Upper lobe of left lung (tissue), 6 donors: ENCODE measurements at places on chromosomes 16 and 17.

DNA sequence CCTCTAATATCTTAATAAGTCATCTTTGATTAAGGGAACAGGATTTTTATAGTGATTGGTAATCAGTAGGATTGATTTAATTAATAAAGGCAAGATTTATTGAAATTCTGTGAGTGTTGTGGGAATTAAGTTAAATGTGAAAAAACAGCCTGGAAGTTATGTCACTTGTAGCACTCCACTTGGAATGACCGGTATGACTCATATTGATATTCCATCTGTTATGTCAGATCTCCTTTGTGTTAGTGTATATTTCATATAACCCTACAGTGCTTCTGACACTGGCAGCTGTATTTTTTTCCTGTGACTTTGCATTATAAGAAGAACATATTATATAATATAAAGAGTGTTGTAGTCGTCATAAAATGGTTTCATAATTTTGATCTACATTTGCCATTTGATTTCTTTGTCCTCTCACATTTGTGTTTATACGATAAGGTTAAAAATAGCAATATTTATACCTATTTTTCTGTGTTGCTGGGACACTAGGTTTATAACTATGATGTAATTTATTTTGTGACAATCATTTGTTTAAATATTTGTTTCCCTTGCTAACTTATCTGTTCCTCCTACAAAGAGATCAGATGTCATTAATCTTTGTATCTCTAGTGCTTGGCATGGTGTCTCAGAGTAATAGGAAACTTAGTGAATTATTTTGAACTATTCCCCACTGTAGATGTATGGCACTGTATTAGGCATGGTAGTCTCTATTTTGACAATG is 249.0 kb downstream of the BCAS3 start:
- DNase-seq = no peak

DNA sequence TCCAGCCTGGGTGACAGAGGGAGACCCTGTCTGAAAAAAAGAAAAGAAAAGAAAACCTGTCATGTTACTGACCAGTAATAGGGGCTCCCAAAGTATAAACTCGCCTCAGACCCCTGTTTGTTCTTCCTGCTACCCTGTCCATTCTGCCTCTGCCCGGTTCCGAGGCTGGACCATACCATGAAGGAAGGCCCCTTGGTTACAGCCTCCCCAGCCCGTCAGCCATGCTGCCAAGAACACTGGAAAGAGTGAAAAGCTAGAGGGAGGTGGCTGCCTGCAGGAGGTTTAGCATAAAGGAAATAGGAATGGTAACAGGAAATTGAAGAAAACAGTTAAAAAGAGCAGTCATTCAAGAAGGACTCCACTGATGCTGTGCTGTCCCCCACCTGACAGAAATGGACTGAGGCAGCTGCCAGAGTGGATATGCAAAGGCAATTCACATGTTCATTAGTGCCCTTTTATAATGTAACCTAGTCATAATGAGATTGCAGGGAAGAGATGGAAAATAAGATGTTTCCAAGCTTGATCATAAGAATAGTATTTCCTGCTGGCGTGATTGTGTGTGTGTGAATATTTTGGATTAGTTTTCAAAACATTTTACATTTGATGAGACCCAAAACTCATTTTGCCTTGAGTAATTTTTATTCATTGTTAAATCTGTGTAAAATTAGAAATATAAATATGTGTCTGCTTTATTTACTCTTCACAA is 102.6 kb downstream of the GOSR1 start:
- no peak for DNase-seq

- peak; percentile 90 for DNase-seq
These were observed 6.6 kb downstream of the PHB1 start for GRCh38 chr17:49407981-49408501.

GRCh38 chr16:82050909-82051357 is 15.9 kb downstream of the HSD17B2 start:
- DNase-seq = no peak

DNA sequence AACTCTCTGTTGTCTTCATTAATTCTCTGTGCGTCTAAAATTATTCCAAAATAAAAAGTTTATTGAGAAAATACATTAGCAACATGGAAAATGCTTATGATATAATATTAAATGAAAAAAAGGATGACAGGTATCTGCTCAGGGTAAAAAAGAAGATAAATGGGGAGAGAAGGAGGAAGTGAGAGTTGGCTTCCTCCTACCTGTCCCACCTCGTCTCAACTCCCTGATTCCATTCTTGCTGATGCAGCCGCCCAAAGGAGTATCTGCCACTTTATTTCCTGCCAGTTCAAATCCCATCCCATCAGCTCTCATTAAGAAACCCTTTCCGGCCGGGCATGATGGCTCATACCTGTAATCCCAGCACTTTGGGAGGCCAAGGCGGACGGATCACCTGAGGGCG is 72.5 kb upstream of the ALOX12 start:
- DNase-seq = no peak

DNA sequence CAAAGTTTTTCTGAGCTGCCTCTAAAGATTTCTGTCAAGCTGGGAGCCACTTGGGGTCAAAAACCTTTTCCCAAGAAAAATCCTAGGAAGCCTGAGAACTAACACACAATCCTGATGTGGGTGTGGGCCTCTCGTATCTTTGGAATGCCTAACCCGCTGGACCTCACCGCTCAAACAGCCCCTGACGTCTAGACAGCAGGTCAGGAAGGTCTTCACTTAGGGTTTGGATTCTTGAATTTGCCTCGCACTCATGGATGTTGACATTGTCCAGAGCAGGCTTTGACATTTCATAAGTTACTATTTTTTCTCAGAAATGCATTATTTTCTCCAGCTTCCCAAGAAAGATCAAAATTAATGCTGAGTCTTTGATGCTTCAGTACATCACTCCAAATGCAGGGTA is 18.9 kb downstream of the TEX2 start:
- no peak for DNase-seq

DNA sequence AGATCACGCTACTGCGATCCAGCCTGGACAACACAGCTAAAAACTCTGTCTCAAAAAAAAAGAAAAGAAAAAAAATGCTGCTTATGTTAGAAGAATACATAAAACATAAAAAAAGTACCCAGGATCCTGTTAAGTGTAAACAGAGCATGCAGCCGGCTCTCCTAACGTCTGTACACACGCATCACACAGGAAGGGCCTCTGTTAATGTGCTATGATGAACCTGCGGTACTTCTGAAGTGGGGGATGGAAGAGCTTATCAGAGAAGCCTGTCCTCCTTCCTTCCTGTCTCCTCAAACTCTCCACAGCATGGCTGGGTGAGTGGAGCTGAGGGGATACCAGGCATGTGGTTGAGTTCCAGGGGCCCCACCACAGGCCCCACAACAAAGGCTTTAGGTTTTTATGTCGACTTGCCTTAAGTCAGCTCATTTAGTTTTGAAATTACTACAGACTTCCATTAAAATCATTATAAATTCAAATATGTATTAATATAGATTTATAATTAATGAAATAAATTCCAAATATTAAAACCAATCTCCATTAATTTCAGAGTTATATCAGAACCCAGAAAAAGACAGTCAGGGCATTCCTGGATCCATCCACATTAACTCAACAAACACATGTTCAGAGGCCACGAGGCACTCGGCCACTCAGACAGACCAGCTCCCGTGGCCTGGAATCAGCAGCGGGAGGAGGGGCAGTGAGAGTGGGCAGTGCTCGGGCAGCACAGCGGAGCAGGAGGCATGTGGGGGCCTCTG is 11.7 kb downstream of the CCDC57 start:
- DNase-seq = no peak

GRCh38 chr16:4790871-4791270 is 2.7 kb upstream of the SEPTIN12 start:
- DNase-seq = no peak

GRCh38 chr17:57761887-57762286 is 16.8 kb upstream of the CCDC182 start:
- DNase-seq = no peak

DNA sequence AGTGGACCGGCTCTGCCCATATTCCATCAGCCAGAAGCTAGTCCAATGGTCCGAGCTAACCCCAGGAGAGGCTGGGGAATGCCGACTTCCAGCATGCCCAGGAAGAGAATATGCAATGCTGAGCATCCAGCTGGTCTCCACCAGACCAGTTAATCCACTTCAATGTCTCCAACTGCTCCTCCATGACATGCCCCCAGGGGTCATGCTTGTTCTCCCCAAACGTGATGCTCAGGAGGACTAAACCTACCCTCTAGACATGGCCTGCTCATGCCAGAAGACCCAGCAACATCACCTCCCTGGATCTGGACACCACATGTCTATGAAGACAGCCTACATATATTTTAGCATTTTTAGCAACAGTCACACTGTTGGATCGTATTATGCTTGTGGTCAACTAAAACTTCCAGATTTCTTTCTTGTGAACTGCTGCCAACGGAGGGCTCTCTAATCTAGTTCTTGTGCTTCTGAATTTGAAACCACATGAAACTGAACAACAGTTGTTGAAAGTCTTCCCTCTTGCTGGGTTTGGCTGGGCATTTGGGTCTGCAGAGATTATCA is 245.1 kb downstream of the SOX9 start:
- DNase-seq = no peak

DNA sequence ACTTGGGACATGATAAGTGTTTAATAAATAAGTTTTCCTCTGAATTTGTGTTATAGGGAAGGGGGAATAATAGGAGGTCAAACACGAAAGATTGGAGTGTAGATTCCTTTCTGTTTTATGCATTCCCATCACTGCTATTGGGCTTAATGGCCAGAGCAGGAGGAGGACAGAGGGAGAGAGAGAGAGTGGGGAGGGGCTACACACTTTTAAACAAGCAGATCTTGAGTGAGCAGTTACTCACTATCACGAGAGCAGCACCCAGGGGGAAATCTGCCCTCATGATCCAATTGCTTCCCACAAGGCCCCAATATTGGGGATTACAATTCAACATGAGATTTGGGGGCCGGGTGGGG is 505.0 kb downstream of the GRIN2A start:
- no peak for DNase-seq

- DNase-seq = no peak
These were observed 79.9 kb downstream of the TOX3 start for GRCh38 chr16:52466994-52467393.

DNA sequence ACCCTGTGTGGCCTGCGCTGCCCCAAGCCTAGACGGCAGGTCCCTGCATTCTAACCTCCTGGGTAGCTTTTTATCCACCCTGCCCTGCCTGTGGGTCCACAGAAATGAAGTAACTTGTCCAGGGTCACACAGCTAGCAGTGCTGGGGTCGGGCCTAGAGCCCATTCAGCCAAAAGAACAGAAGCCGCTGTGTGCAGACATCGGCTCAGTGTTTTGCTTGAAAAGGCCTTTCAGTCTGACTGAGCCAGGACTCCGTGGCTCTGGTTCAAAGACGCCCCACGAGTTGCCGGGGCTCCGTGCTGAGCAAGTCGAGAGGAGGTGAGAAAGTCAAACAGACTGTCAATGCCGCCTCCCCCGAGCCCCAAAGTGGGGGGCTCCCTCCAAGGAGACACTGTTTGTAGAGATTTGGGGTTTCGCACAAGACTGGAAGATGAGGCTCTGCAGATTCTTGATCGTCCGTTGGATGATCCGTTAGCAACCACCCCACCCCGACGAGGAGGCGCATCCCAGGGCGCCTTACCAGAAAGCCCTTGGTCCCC is 226.2 kb downstream of the NTN1 start:
- no peak for DNase-seq

DNA sequence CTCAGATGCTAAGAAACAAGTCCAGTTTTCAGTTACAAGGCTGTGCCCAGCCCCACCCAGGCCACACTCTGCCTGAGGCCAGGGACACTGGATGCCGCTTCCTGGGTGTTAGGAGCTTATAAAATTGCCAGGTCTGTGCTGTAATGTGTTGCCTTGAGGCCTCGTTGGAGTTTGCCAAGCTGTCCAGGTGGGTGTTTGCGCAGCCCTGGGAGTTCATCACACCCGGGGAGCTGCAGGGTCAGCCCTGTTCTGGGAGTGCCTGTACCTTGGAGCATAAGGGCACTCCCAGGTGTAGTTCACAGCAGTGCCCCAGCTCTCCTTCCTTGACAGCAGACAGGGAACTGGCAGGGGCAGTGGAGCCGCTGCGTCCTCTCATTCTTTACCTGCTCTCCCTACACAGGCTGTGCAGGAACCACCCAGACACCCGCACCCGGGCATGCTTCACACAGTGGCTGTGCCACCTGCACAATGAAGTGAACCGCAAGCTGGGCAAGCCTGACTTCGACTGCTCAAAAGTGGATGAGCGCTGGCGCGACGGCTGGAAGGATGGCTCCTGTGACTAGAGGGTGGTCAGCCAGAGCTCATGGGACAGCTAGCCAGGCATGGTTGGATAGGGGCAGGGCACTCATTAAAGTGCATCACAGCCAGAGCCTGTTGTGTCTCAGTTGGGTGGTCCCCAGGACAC is 1.6 kb downstream of the GFER start:
- DNase-seq = no peak

GRCh38 chr16:23945243-23945642 is 109.5 kb downstream of the PRKCB start:
- DNase-seq = no peak

DNA sequence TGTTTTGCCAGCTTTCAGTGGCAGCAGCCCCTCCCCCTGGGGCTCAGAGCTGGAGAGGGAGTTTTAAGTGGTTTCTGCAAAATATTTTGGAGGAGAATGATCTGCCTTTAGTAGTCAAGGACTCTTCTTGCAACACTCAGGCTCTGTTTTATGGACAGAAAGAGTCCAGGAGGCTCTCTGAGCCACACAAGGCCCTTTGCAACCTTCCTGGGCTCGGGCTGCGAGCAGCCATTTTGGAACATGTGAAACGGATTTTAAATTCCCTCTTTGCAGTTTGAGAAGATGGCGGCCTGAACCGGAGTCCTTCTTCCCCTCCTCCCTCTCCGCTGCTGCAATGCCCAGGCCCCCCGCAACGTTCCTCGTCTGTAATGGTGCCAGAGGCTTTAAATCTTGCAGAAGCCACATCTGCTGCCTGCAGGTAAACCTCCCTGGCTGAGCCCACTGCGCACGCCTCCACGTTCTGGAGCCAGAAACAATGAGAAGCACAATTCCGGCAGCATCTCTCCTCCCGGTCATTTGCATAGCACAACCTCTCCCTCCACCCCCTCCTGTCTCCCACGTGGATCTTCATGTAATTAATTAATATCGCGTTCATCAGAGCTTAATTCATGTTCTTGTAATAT is 386.1 kb downstream of the SEC14L1 start:
- no peak for DNase-seq
